Activated T-helper 2 cell treated with anti-CD3 and anti-CD28 coated beads, Interferon-gamma antibody, Interleukin-2, Interleukin-4, amounts not matched to agents 10 μg/mL and 5 μg/mL and 100 μg/mL, durations not matched to agents 14 hours and 24 hours and 36 hours (primary cell): ENCODE measurements at places on chromosomes 16 and 17. TPM values are rescaled to one million over a fixed set of nuclear protein-coding genes. Genes with fewer than 3 reads are reported as not detected.

DNA sequence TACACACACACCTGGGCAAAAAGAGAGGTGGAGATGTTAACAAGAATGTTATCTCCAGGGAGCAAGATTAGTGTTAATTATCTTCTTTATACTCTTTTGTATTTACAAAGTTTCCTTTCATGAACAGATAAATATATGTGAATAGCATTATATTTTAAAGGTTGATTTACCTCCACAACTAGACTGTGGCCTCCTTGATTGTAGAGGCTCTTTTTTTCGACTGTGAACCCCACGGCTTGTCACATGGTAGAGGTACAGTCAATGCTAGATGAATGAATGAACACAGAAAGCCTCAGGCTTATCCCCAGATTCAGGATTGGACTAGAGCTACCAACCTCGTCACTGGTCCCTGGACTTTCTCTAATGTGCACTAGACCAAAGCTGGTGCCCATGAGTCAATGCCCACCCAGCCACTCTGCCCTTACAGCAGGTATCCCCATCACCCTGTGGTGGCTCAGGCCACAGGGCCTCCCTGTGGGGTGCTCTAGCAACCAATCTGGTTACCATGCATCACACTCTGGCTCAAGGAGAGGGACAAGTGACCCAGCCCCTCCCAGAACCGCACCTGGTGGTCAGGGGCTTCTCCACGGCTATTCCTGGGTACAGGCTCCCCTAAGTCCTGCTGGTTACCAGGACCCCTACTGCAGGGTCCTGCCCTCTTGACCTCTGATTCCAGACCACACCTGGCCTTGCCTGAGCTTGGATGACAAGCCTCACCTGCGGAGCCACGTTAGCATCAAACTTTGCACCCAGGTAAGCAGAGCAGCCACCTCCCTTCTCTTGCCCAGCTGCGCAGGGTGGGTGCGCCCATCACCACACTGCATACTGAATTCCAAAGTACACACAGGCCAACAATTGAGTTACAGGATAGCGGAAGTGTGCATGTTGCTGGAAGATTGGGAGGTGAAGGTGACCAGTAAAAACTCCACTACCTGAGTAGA, 101.0 kb downstream of the CDYL2 start:
- DNase-seq: no peak

- DNase-seq: no peak
Measured at GRCh38 chr17:49566668-49567071, 9.0 kb upstream of the NXPH3 start.

DNA sequence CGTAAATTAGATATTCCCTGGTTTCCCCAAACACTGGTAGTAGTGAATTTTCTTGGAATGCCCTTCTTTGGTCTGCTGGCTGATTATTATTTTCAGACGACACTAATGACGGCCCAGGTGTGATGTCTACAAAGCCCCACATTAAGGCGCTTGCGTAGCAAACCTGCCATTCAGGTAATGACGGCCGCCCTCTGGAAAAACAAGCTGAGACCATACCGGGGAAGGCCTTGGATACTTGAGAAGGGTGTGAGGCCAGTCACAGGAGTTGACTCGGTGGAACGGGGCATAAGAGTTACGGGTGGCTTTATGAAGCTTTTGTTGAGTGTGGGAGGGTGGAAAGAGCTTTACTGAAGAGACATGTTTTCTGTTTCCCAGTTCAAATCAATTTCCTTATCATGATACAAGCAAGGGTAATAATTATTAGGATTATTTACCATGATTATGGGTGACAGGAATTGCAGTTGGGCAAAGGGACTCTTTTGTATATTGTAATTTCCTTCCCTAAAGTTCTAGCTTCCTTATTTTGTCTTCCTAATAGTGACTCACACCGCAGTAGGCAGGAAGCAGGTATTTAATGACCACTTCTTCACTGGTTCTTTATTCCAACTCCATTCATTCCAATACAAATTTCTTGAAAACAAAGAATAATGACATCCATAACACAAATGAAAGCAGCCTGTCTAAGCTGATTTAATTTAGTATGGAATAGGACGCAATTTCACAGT, 24.8 kb downstream of the KRT23 start:
- no peak for DNase-seq

DNA sequence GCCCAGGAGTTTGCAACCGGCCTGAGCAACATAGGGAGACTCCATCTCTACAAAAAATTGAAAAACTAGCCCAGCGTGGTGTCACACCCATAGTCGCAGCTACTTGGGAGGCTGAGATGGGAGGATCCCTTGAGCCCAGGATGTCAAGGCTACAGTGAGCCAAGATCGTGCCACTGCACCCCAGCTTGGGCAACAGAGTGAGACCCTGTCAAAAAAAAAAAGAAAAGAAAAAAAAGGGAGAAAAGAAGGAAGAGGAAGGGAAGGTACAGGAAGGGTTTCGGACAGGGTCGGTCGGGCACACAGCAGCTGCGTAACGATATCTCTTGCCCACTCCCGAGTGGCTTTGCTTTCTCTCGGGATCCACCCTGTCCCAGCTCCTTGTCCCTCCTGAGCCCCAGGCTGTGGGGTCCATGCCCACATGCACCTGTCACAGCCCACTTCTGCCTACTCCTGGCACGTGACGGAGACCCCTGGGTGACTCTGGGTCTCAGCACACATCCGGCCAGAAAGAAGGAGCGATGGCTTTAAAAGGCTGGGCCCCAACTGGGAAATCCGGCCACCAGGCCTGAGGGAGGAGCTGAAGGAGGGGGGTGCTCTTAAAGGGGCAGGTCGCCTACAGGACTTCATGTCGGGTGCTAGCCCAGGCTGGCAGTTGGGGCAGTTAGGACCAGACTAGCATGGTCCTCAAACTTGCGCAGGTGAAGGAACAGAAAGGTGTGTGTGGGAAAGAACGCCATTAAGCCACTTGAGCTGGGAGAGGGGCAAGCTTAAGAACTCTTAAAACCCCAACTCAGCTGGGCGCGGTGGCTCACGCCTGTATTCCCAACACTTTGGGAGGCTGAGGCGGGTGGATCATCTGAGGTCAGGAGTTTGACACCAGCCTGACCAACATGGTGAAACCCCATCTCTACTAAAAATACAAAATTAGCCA, at the start of gene GHDC:
Gene GHDC (minus strand): TSS at position 526 of the 931 bp plus-strand sequence. CDS start 913 bp downstream, outside the sequence.
- DNase-seq: peak; percentile 74

GRCh38 chr17:39939588-39940419, 12.3 kb downstream of the LRRC3C start:
- DNase-seq: peak; percentile 50

DNA sequence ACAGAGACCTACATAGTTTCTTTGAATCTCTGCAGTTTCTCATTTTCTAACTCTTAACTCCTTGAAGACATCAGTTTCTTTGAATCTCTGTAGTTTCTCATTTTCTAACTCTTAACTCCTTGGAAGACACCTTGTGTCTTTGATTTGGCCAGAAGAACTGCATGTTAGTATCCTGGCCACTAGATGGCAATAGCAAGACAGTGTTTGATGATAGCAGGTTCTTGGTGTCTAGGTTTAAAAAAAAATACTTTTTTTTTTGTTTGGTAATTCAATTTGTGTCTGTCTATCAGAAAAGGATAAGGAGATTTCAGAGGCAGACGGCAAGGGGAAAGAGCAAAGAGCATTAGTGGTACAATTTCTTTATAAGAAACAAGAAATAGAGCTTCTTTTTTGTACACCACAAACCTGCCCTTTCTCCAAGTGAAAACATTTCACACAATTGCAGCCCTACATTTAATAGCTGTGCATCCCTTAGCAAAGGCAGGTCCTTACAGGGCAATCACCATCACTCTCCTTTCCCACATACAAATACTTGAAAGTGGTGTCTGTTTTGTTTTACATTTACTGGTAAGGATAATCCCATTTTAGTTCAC, 1324.9 kb upstream of the CDH8 start:
- DNase-seq: no peak

GRCh38 chr16:54928016-54928356, 2.7 kb upstream of the IRX5 start:
- no peak for DNase-seq

GRCh38 chr16:54648575-54648974, 282.1 kb upstream of the IRX5 start:
- no peak for DNase-seq

GRCh38 chr16:87657621-87658192, 55.4 kb downstream of the JPH3 start:
- no peak for DNase-seq

GRCh38 chr17:66511135-66511534, 208.7 kb downstream of the PRKCA start:
- no peak for DNase-seq

- DNase-seq: no peak
Measured at GRCh38 chr17:32156656-32157055, 14.4 kb downstream of the RHOT1 start.

DNA sequence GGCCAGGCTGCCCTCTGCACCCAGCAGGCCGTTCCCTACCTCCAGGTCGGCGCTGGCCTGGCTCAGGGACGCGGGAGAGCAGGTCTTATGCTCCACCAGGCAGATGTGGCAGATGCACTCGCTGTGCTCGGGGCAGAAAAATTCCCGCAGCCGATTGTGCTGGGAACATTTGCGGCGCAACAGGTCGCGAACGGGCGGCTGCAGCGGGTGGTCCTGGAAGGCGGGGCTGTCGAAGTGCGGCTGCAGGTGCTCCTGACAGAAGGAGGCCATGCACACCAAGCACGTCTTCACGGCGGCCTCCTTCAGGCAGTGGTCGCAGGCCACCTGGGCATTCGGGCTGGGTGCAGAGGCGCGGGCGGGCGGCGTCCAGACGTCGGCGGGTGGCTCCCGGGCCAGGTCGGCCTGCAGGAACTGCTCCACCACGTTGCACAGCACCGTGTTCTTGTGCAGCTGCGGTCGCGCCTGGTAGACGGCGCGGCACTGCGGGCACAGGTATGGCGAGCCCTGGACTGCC, 439 bp downstream of the TRIM25 start:
- DNase-seq: no peak

DNA sequence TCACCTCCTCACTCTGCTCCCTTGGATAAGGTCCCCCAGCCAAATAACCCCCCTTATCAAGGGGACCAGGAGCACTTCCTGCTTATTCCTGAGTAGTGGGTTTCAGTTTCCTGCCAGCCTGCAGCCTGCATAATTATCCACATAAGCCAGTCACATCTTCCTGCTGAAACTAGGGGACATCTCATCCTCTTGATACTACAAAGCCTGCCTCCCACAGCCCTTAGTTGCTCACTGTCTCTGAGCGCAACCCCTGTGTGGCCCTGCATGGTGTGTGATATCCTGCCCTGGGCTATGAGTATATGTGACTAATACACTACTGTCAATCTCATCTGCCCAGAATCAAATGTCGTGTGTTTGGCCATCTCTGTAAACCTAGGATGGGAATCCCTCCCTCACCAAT, 8.0 kb upstream of the XYLT2 start:
- no peak for DNase-seq

GRCh38 chr16:88790312-88791211, 5.5 kb upstream of the PIEZO1 start:
- DNase-seq: no peak

GRCh38 chr16:85717393-85718152, 28.8 kb upstream of the GINS2 start:
- DNase-seq: peak; percentile 30

- DNase-seq: no peak
Measured at GRCh38 chr17:79517827-79518584, 92.8 kb downstream of the RBFOX3 start.

DNA sequence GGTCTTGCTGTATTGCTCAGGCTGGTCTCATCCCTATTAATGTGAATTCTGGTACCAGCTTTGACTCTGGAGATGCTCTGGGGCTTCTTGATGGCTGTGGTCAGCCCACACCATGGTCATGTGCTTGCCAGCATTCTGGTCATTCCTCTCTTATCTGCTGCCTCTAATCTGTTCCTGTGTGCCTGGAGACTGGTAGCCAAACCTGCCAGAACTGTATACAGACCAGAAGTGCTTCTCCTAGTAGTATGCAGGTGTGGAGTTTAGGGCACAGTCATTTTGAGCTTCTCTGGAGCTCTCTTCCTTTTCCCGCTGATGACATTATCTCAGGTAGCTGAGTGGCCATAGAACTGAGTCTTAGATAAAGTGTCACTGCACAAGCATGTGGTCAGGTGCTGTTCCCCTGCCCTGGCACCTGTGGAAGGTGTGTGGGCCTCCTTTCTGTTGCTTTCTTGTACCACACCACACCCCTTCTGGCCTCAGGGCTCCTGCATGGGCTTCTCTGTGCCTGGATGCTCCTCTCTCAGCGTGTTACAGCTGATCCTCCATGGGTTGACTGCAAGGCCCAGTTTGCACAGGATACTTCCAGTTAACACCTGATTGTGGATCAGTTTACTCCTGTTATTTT, 162.7 kb downstream of the SPECC1 start:
- DNase-seq: no peak

GRCh38 chr16:51562891-51563290, 411.8 kb upstream of the SALL1 start:
- DNase-seq: no peak

DNA sequence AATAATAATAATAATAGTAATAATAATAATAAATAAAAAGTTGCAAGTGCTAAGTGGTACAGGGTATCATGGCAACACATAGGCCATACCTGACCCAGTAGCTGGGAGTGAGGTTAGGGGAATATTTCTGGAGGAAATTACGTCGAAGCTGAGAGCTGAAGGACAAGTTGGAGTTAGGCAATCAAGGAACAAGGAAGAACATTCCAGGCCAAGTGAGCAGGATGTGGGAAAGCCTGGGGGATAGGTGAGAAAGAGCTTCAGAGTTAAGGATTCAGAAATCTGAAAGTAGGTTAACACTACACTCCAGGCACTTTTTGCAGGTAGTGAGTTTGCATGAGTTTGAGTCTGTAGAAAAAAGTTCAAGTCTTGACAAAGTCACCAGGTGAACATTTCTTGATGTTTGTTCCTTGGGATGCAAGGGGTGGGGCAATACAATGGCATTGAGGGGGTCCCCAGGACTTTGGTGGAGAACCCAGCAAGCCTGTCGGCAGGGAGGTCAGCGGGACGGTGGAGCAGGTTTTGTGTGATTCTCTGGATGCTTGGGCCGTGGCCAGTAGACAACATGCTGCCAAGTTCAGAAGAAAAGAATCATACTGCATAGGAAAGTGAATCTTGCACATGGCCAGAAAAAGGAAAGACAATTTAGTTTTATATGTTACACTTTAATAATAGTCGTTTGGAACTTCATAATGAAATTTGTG, 27.7 kb upstream of the MPHOSPH6 start:
- DNase-seq: no peak

DNA sequence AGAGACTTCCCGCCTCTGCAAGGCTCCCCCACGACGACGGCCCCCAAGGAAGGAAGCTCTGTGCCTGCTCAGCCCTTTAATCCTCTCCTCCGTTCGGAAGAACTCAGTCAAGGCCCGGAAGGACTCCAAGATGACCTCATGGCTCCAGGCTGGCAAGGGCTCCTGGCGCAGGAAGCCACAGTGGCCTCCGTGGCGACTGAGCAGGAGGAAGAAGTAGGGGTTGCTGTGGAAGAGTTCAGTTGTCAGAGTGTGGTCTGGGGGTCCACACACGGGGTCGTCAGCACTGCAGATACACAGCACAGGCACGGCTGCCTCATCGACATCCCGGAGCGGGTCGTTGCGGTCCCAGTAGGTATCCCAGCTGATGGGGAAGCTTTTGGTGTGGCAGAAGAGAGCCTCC, 4.2 kb downstream of the ABHD15 start:
- DNase-seq: no peak

- no peak for DNase-seq
Measured at GRCh38 chr16:26665166-26665939, 401.4 kb upstream of the C16orf82 start.

Gene CAVIN1
- 3.5 and 3.8 TPM in 2 replicates for total RNA-seq

Gene PLLP
- 0.30 and 0.34 TPM in 2 replicates for total RNA-seq

Gene TMEM238L
- not detected in 2 replicates for total RNA-seq

Gene NPIPA2
- total RNA-seq: 4.8 and 5.1 TPM in 2 replicates

Gene SCARF1
- total RNA-seq: 3.3 and 3.4 TPM in 2 replicates

Gene FAM20A
- not detected in 2 replicates for total RNA-seq

Gene AXIN1
- total RNA-seq: 28.1 and 29.1 TPM in 2 replicates

Gene KRT12
- total RNA-seq: not detected in 2 replicates

Gene ADORA2B
- 3.6 and 4.2 TPM in 2 replicates for total RNA-seq

Gene C1QTNF1
- not detected in 2 replicates for total RNA-seq

Gene PRR35
- total RNA-seq: not detected in 2 replicates

Gene CRYBA1
- not detected in 2 replicates for total RNA-seq
